ENCODE measurements at places on chromosomes 1 and 21.
A peak's percentile ranks its signal among the peaks of the same experiment; 100 is the strongest.

DNA sequence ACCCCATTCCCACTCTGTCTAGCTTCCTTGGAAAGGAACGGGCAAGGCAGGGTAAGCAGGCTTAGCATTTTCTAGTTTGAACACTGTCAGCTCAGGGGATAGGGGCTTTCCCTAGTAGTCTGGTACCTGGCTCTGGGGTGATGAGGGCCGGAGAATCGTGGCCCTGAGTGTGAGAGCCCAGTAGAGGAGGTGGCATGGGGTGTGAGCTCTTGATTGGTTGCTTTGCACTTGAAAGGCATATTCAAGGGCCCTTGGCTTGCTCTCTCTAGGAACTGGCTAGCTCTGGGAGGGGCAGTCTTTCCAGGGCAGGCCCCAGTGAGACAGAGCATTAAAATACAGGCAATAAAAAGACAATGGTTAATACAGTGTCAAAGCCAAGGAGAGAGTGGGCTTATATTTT, 10.8 kb upstream of the EXTL1 start:
- DNase-seq: no peak

- no peak for DNase-seq
Measured at GRCh38 chr1:174397261-174397660, 50.5 kb upstream of the GPR52 start.

GRCh38 chr1:209696673-209697072, 8.0 kb upstream of the HSD11B1 start:
- DNase-seq: no peak

GRCh38 chr1:74689621-74690363, 16.2 kb upstream of the ERICH3 start:
- no peak for DNase-seq

- DNase-seq: no peak
Measured at GRCh38 chr1:5267603-5268235, 613.3 kb downstream of the AJAP1 start.

DNA sequence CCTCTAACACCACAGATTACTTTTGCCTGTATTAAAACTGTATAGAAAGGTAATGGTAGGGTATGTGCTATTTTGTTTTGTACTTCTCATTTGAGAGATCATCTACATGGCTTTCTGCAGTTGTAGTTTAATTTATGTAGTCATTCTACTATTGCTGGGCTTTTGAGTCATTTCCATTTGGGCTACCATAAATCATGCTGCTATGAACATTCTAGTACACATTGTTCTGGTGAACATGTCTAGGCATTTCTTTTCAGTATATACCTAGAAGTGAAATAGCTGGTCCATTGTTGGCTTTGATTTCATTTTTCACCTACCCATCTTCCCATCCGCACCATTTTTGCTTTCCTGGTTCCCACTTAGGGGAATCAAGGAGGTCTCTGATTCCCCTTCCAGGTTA, 18.7 kb downstream of the EDN2 start:
- DNase-seq: no peak

- DNase-seq: no peak
Measured at GRCh38 chr1:157274698-157275534, 136.7 kb upstream of the ETV3 start.

- no peak for DNase-seq
Measured at GRCh38 chr1:62355095-62355494, 35.9 kb upstream of the KANK4 start.

DNA sequence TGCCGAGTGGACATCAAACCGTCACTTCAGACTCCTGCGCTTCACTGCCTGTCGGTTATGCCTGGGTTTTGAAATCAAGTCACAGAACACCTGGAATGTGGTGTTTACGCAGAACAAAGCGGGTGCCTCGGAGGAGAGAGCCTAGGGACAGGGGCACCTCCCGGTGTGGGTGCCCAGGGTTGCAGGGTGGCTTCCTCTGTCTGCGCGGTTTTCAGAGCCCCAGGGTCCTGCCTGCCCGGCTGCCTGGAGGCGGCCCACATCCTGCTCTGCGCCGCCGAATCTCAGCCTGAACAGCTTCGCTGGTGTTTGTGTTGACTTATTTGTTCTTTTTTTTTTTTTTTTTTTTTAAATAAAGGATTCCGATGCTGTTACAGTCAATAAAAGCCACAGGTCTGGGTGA, 113.5 kb upstream of the COL6A1 start:
- DNase-seq: no peak

- DNase-seq: peak; percentile 64
Measured at GRCh38 chr1:225919906-225920305, 4.1 kb downstream of the PYCR2 start.

DNA sequence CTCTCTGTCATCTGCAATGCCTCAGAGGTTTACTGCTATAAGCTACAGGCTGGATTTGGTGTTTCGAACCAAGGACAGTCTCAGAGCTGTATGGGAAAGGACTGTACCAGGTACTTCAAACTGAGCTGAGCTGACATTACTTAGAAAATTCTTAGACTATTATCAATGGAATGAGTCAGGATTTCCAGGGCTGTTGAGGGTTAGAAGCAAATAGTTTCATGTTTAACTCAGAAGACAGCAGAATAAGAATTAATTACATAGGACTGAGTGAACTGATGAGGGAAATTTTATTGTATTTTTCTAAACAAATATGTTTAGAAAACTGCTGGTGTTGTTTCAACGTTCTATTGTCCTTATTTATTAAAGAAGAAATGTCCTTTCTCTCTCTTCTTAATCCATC, 74.3 kb upstream of the CAPZB start:
- DNase-seq: no peak

DNA sequence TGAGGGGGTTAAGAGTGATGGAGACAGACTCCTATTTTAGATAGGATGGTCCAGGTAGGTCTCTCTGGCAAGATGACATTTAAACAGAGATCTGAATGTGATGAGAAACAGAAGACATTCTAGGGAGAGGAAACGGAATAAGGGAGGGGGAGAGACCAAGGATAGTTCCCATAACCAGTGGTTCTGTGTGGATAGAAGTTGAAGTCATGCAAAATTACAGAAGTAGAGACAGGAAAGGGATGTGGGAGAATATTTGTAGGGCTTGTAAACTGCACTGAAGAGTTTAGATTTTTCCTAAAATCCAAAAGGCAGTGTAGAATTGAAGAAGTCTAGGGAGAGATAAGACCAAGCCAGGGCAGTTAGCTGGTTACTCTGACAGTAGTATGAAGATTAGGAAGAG, 200.6 kb downstream of the GRIK1 start:
- DNase-seq: no peak

DNA sequence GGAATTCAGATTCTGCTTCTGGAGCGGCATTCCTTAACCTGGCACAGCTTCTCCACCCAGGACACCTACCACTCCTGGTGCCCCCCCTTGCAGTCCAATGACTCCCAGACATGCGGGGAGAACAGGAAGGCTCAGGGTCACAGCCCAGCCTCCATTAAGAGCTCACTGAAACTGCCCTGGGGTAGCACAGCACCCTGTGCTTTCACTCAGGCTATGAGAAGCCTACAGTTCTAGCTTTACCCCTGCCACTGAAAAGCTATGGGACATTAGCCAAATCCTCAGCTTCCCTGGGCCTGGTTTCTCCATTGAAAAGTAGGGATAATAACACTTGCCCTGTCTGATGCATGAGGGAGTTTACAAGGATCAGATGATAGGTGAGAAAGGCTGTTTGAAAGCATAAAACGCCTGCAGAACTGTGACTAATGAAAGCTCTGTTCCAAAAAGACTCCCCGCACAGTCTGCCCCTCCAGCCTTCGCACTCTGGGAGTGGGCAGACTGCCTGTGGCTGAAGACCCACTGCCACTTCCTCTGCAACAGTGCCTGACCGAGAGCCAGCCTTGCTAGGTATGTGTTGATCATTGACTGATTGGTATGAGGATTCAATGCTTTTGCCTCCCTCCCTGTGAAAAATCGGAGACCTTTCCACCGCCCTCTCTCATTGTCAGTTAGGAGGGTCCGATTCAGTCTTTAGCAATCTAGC, 2.7 kb upstream of the CLDN19 start:
- DNase-seq: no peak

DNA sequence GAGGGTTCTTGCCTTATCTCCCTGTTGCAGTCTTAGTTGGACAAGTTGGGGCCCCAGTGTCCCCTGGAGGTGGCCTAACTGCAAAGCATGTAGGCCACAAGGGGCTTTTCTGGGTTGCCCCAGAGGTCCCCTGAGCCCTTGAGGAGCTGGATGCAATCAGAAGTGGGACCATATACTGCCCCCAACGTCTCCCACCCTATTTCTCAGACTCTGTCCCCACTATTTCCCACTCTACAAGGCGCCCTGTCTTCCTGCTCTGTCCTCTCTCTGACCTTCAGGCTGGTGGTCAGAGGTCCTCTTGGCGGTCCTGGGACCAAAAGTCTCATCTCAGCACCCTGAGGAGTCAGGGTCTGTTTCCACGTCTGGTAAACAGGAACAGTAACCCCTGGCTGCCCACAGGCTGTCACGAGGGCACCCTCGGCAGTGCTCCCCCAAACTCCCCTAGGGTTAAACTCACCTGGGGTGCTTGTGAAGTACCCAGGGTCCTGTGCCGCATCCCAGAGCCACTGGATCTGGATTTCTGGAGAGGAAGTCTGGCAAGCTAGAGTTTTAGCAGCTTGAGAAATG, 14.9 kb downstream of the PROK1 start:
- DNase-seq: no peak

GRCh38 chr1:201348211-201348566, 29.3 kb downstream of the TNNT2 start:
- DNase-seq: no peak

DNA sequence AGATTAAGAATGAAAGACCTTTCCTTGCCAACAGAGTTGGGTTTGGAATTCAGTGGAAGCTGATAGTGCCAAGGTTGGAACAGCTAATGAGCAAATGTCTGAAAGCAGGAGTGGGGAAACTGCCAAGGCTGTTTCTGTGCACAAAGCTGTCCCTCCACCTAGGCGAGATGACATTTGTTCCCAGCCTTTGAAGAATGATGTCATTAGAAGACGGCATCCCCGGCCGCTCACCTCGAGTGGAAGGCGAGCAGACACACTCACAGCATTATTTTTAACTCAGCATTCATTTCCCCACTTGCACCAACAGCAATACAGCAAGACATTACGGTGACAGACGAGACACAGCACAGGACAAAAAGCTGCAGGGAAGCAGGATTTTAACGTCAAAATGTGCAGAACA, 463.9 kb downstream of the PCP4 start:
- DNase-seq: no peak

- DNase-seq: no peak
Measured at GRCh38 chr1:25030674-25031589, 100.9 kb upstream of the RUNX3 start.

- DNase-seq: no peak
Measured at GRCh38 chr1:31376375-31377134, 3.7 kb upstream of the FABP3 start.

DNA sequence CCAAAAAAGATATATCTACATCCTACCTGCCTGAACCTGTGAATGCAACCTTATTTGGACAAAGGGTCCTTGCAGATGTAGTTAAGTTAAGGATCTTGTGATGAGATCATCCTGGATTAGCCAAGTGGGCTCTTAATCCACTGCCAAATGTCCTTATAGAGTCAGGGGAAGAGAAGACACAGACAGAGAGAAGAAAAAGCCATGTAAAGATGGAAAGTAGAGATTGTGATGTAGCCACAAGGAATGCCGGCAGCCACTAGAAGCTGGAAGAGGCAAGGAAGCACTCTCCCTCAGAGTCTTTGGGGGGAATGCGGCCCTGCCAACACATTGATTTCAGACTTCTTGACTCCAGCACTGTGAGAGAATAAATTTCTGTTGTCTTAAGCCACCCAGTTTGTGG, 16.2 kb downstream of the HSD11B1 start:
- DNase-seq: no peak

DNA sequence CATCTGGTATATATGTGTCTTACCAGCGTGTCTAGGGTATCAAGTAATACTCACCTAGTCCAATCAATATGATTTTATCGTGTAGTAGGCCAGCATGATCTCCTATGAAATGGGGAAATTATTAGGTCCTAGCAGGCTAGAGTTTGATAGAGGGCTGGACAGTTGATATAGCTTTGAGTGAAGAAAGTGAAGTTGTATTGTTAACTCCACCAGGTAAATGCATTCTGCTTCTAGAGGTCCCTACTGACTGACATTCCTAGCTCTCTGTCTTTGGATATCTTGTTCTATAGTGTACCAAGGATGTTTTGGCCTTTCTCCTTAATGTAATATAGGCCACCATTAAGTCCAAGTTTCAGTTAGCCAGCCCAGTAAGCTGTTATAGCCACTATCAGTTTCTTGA, 97.4 kb downstream of the EBNA1BP2 start:
- DNase-seq: no peak

- DNase-seq: no peak
Measured at GRCh38 chr1:83998205-83998497, 781 bp downstream of the TTLL7 start.

DNA sequence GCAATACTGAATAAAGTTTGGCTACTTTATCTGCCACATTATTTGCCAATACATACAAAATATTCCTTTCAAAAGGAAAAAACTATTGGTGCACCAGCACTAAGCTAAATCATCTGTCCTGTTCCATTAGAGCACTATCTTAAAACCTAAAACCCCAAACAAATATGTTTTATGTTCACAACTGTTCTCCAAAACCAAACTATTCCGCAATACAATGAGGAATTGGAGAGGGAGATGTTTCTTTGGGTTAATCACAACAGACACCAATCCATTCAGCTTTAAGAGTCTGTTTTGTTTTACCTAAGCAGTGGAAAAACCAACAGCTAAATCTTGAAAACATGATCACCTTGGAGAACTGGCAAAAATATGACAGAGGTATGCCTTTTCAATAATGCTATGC, 85.1 kb downstream of the ZNF644 start:
- DNase-seq: no peak

- no peak for DNase-seq
Measured at GRCh38 chr1:243926803-243927245, 76.8 kb upstream of the AKT3 start.

DNA sequence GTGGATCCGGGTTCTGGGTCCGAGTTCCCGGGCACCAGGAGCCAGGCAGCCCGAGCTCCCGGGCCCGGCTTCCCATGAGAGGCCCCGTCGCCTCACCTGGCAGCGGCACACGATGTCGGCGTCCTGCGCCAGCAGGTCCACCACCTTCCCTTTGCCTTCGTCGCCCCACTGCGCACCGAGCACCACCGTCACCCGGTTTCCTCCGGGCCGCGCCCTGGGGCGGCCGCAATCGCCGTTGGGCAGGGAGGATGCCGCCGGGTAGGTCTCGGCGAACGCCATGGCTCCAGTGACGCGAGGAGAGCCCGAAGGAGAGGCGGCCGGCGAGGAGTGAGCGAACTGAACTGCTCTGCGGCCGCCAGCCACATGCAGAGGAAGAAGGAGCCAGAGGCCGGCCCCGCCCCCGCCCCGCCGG, at the start of gene ADSS2:
TSS of gene ADSS2 (minus strand) at position 371 of the 412 bp plus-strand sequence. CDS start at position 279, 92 bp downstream.
- DNase-seq: no peak

- no peak for DNase-seq
Measured at GRCh38 chr1:55578646-55579045, 363.5 kb upstream of the USP24 start.

All from right atrium auricular region (tissue), 2 donors.